ENCODE measurements at places on chromosomes 1 and 21.

DNA sequence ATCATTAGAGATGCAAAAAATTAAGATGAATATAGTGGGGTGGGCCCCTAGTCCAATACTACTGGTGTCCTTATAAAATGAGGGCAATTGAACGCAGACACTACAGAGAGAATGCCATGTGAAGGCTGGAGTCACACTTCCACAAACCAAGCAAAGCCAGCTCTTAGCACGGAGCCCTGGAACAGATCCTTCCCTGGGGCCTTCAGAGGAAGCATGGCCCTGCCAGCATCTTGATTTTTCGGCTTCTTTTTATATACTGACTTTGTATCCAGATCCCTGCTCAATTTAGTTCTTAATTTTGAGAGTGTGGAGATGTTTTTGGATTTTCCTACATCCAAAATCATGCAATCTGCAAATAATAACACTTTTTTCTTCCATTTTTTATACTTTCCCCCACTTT lies 10.2 kb upstream of the KIAA1614 start:
- no peak for DNase-seq

- no peak for DNase-seq
Observed at GRCh38 chr1:215094381-215094780, 11.8 kb downstream of the KCNK2 start.

GRCh38 chr1:243250102-243250501 lies 5.0 kb downstream of the CEP170 start:
- DNase-seq: no peak

- DNase-seq: no peak
Observed at GRCh38 chr1:170931650-170932049, 3.7 kb upstream of the MROH9 start.

DNA sequence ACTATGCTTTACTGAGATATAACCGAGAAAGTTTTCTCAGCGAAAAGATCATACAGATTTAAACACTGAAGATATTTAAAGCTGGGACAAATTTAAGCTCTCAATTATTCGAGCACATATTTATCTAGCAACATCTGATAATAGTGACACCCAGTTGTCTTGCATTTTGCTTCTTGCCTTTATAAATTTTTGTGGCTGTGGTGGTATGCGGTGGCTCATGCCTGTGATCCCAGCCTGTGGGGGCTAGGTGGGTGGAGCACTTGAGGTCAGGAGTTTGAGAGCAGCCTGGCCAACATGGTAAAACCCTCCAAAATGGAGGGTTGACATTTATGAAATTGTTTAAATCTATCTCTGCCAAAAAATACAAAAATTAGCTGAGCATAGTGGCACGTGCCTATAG lies 312.2 kb downstream of the SPATA17 start:
- no peak for DNase-seq

DNA sequence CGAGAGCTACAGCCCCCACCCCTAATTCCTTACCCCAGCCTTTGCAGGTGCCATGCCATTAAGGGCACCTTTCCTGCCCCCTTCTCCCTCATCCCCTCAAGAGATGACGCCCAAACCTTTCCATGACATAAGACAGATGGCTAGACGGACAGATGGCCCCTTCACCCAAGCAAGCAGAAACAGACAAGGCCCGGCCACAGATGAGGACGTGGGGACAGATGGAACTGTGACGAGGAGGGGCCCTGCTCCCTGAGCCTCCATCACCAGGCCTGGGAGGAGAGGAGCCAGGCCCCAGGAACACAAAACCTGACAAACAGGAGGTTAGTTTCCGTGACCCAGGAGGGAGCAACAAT lies 24.7 kb upstream of the PEF1 start:
- DNase-seq: no peak

GRCh38 chr1:9200441-9200840 lies 34.1 kb upstream of the H6PD start:
- DNase-seq: no peak

- DNase-seq: no peak
Observed at GRCh38 chr1:78834201-78834741, 172.3 kb downstream of the ADGRL4 start.

DNA sequence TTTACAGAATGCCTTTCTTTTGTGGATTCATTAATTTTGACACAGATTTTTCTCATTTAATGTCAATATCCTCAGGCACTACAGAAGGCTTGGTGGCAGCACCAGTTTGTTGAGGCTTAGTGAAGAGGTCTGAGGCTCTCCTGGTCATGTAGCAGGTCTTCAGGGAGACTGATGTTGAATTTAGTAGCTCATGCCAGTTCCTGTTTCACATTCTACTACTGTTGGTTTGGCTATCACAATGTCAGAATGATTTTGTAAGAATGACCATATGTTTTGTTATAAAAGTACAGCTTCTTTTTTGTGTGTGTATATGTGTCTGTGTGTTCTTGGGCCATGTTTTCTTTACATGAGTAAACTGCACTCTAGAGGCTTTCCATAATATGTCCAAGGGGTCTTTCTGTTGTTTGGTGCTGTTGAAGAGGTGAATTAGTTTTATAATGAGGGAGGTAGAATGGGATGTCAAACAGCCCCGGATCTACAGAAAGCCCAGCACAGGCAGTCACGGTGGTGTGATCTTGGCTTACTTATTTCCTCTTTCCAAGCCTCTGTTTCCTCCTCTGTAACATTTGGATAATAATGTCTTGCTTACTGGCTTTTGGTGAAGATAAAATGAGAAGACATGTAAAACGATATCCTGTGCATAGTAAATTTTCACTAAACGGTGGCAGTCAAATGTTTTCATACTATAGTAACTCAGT lies 32.0 kb downstream of the C1orf21 start:
- DNase-seq: no peak

DNA sequence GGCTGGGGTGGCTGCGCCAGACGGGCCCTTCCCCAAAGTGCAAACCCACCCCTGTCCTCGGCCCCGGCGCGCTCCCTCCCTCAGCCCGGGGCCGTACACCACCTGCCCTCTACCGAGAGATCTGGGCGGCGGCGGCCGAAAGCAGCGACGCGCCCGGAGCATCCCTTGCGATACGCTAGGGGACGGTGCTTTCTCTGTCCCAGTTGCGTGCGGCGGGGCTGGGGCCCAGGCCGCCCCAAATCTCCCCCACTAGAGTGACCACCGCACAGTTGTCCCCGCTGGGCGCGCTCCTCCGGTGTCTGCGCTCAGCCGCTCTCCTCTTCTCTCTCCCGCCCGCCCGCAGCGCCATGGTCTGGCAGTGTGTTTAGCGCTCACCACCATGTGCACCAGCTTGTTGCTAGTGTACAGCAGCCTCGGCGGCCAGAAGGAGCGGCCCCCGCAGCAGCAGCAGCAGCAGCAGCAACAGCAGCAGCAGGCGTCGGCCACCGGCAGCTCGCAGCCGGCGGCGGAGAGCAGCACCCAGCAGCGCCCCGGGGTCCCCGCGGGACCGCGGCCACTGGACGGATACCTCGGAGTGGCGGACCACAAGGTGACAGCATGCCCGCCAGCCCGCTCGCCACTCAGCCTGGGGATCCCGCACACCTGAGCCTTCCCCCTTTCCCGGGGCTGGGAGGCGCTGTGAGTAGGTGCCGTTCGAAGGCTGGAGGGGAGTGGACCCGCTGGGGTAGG lies 1.0 kb downstream of the ST6GALNAC5 start:
- DNase-seq: no peak

- DNase-seq: no peak
Observed at GRCh38 chr1:214017191-214017982, 29.6 kb downstream of the PROX1 start.
